Progenitor cell of endocrine pancreas (in vitro differentiated cells): ENCODE measurements at places on chromosomes 7 and 10. TPM values are rescaled to one million over a fixed set of nuclear protein-coding genes. Genes with fewer than 3 reads are reported as not detected.

RNF32 gene
- total RNA-seq, result 1.6 and 2.8 TPM in 2 replicates

GRCh38 chr7:105336009-105336408, 52.7 kb downstream of the SRPK2 start:
- no peak for DNase-seq

RASA4B gene
- 8.7 and 10.8 TPM in 2 replicates for total RNA-seq

TAS2R3 gene
- 3.1 and 3.9 TPM in 2 replicates for total RNA-seq

- no peak for DNase-seq
Measured at GRCh38 chr7:112383671-112384417, 66.4 kb upstream of the IFRD1 start.

PAX2 gene
- not detected in 2 replicates for total RNA-seq

DNA sequence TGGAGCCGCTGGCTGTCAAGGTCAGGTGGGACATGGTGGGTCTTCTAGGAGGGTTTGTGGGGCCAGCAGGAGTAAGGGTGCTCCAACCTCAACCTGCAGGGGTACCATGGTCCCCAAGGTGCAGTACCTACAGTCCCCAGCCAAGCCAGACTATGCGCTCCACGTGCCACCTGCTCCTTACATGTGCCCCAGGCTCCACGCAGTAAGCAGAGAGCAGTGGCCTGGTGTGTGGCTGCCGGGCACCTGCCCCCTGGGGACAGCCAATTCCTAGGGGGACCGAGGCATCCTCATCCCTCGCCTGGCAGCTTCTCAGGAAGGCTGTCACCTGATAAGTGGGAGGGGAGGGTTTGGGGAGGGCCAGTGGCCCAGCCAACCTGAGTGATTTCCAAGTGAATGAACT, 11.7 kb upstream of the ZNF716 start:
- no peak for DNase-seq

GRCh38 chr7:86407291-86407690, 236.4 kb upstream of the GRM3 start:
- DNase-seq, result no peak

DNA sequence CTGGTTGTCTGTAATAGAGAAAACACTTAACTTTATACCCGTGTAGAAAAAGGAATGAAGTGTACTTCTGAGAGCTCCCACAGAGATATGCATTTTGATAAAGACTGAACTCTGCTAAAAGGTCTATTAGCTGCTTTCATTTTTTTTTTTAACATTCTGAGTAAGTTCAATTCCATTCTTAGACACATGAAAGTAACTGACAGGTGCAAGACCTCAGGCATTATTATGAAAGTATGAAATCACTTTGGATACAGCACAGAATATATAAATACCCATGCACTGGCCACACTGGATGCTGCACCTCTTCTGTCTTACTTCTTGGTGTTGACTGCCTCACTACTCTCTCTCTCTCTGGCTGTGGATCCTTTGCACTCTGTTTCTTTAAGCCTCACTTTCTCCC, 46.2 kb downstream of the VWDE start:
- DNase-seq, result no peak

- no peak for DNase-seq
Measured at GRCh38 chr10:33982995-33983394, 648.5 kb upstream of the NRP1 start.

DNA sequence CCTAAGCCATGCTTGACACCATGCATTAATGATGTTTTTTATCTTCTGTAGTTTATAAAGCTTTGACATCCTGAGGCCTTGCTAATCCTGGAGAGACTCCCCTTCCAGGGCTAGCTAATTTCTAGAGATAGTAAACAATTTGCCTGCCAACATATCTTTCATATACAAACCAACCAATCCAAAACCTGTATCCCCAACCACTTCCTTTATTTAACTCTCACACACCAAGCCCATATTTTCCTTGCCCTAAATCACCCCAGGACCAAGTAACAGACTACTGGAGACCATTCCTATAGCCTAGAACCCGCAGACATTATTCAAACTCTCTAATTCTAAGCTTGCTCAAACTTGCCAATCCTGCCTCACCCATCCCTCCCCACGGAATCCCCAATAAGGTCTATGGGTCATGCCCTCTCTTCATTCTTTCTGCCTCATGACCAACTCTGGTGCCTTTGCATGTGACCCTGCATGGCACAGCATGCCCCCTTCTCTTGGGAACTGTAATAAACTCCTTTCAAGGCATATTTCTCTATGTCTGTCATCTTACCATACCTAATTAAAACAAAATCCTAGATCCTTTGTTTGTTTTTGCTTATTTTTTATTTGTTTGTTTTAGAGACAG, 116.6 kb upstream of the CACUL1 start:
- DNase-seq, result no peak

ABHD11 gene
- 62.9 and 69.7 TPM in 2 replicates for total RNA-seq

GRCh38 chr7:33982425-33982786, 77.1 kb downstream of the BMPER start:
- DNase-seq, result no peak

DNA sequence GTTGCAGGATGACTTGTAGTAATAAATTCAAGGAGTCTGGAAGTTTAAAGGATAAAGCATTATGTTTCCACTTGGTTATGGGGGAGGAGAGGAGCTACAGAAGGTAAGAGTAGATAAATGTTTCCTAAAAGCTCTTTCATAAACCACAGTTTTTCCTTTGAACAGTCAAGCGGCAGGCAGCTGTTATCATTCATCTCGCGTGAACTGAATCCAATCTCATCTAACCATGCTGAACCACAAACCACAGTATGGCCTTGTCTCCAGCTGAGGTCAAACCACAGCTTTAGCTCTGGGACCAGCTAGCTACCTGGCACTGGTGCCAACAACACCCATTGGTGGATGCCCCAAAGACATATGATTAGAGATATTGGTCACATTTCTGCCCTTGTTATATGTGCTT, 63.3 kb downstream of the NOC3L start:
- no peak for DNase-seq

DNA sequence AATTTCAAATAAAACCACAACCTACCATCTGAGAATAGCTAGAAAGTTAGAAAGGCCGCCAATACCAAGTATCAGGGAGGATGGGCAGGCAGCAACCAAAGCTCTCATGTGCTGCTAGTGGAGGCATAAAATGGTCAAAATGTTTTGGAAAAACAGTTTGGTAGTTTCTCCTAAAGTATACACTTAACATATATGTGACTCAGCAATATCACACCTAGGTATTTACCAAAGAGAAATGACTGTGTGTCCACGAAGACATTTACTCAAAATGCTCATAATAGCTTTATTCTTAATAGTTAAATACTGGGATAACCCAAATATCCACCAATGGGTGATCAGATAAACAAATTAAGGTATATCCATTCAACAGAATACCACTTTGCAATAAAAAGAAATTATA, 14.3 kb downstream of the RHEB start:
- DNase-seq, result no peak

- DNase-seq, result no peak
Measured at GRCh38 chr10:80283536-80284199, 5.8 kb downstream of the MAT1A start.

GRCh38 chr10:101373063-101373462, 19.1 kb downstream of the BTRC start:
- DNase-seq, result no peak

GDF2 gene
- not detected in 2 replicates for total RNA-seq

- DNase-seq, result no peak
Measured at GRCh38 chr7:149869867-149870266, 3.9 kb upstream of the ATP6V0E2 start.

GRCh38 chr10:75226095-75226494, 9.7 kb downstream of the COMTD1 start:
- no peak for DNase-seq

DNA sequence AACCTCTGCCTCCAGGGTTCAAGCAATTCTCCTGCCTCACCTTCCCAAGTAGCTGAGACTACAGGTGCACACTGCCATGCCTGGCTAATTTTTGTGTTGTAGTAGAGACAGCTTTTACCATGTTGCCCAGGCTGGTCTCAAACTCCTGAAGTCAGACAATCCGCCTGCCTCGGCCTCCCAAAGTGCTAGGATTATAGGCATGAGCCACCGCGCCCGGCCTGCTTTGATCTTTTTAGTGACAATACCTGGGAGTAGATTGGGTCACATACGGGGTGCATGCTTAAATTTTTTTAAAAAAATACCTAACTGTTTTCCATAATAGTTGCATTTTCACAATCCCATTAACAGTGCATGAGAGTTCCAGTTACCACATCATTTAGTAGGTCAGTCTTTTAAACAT, 47.7 kb downstream of the CCDC71L start:
- no peak for DNase-seq

GRCh38 chr7:71645836-71646235, 513.9 kb downstream of the GALNT17 start:
- DNase-seq, result no peak

- DNase-seq, result no peak
Measured at GRCh38 chr7:17367502-17367901, 69.0 kb downstream of the AHR start.
